Stimulated activated CD4-positive, alpha-beta T cell treated with anti-CD3 and anti-CD28 coated beads, Interleukin-15, amount 100 ng/mL, for 24 hours (primary cell): ENCODE measurements at places on chromosomes 12 and 14.

- no peak for DNase-seq
Measured at GRCh38 chr14:100950024-100950423, 46.5 kb upstream of the RTL1 start.

- DNase-seq, result no peak
Measured at GRCh38 chr14:61041704-61042103, 60.7 kb downstream of the SLC38A6 start.

DNA sequence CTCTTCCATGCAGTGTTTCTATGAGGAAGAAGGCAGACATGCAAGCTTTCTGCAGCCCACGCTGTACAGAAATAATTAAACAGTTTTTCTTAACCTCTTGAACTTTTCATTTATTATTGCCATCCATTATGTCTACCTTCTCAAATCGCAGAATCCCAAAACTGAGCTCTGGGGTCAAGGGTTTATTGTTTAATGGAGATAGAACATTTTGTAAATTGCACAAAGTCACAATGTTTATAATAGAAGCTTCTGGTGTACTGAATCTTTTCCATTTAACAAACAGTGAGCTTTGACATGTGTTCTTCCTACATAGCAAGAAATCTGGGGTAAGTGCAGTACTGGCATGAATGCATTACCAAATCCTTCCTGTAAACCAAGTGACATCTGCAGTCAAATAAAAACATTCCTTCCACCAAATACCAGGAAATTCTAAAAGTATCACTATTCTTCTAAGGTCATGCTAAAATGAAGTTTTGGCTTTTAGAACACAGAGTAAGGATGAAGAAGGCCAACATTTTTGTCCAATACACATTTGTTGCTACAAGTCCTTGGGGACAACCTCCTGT, 385.3 kb upstream of the DDHD1 start:
- no peak for DNase-seq

GRCh38 chr12:116331876-116332275, 54.4 kb upstream of the MED13L start:
- no peak for DNase-seq

GRCh38 chr14:77124345-77125280, 17.0 kb downstream of the ZDHHC22 start:
- DNase-seq, result peak; percentile 66

- DNase-seq, result no peak
Measured at GRCh38 chr12:69502345-69503081, 32.3 kb downstream of the FRS2 start.

GRCh38 chr12:25184132-25184531, 10.8 kb downstream of the DNAI7 start:
- no peak for DNase-seq

GRCh38 chr14:44428231-44428945, 78.7 kb downstream of the FSCB start:
- no peak for DNase-seq

- no peak for DNase-seq
Measured at GRCh38 chr14:99425272-99425681, 55.4 kb downstream of the SETD3 start.

- DNase-seq, result no peak
Measured at GRCh38 chr12:6122201-6122600, 2.3 kb downstream of the VWF start.

DNA sequence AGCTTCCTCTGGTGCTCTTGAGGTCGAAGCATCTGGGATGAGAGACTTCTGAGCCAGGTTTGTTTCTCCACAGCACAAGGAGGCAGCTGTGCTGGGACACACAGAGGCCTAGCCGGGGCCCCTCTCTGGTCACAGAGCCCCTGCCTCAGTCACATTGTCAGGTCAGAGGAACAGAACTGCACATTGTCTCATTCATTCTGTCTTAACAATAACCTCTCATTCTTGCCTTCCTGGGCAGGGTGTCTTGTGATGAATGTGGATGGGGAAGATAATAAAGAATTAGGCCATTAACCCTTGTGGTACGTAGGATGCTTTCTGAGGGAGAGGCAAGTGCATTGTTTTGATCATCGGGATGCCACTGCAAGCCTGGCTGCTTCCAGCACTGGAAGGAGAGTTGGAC, 29.8 kb downstream of the FNTB start:
- DNase-seq, result no peak

- DNase-seq, result peak; percentile 43
Measured at GRCh38 chr14:32939254-32940065, 781 bp downstream of the NPAS3 start.

- peak; percentile 28 for DNase-seq
Measured at GRCh38 chr14:105859717-105860614, 333.6 kb downstream of the TMEM121 start.

- DNase-seq, result no peak
Measured at GRCh38 chr12:120719496-120720233, 6.0 kb upstream of the ACADS start.

GRCh38 chr14:94269156-94269555, 23.9 kb downstream of the SERPINA10 start:
- DNase-seq, result no peak

DNA sequence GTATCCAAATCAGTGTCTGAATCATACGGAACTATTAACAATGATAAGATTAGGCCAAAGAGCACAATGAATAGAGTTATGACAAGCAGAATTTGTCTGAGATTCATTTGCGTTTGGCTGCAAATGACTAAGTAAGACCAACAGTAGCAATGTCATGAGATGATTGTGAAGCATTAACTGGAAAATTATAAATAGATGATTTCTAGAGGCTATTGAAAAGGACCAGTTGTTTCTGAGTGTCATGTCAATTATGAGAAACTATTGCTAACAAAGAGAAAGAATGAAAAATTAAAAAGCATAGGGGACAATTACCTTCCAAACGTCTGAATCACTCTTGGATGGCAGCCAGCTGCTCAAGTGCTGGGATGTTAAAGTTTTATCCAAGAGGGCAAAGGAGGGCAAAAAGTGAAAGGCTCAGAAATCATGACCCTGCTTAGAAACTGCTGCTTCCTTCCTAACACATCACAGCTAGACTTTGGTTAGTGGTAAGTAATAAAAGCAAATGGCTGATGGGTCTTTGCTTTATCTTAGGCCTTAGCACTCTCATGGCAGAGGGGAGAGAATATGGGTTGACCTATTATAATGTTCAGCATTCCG, 89.0 kb downstream of the AKAP6 start:
- no peak for DNase-seq

GRCh38 chr14:80977221-80977620, 21.8 kb downstream of the TSHR start:
- DNase-seq, result no peak

DNA sequence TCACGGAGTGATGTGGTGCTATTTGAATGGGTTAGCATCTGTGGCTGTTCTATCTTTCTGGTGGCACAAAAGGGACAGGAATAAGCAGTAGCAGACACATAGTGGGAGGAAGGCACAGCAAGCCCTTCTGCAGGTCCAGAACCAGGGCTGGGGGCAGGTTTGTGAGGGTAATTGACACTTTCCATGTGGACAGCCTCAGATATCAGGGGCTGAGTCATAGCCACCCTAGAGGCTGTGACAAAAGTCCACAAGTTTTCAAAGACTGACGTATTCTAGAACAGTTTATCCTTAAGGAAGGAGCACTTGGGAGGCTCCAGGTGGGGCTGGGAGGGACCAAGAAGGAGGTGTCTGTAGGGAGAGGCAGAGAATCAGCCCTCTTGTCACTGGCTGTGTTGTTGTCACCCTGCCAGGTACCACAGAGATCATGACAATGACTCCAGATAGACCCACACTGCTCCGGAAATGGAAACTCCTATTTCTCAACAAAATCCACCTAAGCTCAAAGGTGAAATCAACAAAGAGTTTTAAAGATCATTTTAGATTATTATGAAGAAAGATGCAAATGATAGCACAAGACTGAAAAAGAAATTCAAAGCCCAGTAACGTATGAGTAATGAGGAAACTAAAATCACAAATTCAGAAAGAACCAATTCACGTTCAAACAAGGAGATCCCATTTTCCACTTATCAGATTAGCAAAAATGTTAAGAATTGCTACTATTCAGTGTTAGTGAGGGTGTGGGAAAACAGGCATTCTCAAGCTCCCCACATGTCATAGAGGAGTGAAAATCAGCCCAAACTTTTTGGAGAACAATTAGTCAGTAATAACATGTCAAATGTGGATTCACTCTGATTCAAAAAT, 48.3 kb downstream of the NFKBIA start:
- DNase-seq, result peak; percentile 72

DNA sequence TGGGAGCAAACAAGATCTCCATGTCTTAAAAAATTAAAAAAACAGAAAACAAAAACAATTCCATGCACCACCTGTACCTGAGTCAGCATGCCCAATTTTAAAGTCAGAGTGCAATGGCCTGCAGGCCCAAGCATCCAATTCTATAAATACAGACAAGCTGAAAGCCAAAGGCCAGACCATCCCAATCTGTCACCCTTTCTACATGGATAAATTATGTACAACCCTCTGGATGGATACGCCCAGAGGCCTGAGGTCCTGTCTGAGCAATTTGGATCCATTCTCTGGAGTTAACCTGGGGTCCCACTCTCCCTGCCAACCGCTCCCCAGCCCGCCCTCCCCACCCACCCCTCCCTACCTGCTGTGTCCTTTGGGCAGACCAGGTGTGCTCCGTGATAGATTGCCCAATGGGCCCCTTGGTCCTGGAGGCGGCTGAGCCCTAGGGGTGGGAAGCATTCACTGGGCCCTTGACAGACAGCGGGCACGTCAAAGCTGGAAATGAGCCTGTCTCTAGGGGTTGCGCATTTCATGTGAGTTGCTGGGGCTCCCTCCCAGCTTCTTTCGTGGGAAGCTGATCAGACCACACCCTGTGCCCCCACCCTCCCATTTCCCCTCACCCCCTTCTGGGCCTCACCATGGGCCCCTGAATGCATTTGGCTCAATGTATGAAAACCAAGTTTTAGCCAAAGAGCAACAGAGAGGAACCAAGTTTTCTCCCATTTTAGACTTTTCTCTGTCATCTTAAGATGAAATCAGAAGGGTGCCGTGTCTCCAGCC, 171.3 kb downstream of the BCL11B start:
- DNase-seq, result no peak

DNA sequence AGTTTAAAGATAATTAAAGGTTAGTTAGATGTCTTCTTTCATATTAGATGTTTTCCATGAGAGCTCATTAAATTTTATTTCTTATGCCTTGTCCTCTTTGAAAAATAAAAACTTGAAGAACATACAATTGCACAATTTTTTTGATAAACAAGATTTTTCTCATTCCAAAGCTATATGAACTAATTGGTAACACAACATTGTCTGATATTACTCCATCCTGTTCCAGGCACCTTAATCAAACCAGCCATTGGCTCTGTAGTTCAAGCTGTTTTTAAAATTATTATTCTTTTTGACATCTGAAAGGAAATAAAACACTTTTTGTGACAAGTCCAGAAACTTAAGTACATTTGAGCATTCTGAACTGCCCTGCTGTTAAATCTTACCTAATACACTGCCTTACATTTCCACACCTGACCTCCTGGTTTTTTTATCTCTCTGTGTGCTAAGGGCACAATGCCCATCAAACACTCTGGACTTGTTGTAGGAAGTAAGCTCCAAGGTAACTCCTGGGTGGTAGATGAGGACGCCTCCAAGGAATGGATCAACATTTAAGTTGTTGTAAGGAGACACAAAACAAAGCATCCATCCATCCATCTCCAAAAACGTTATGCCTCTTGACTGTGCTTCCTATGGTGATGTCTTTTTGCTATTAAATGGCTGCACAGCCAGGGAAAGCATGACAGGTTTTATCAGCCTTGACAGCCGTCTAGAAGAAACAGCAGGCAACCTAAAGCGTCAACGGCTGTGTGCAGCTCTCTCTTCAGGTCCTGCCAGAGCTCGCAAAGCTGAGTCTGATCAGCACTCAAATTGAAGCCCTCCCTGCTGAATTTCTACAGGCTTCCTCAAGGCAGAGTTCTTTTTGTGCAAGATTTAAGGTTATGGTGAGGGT, 449.9 kb upstream of the FLRT2 start:
- no peak for DNase-seq

GRCh38 chr14:83697099-83697498, 1832.8 kb upstream of the FLRT2 start:
- DNase-seq, result no peak

- DNase-seq, result no peak
Measured at GRCh38 chr14:68523989-68524725, 268.7 kb downstream of the ZFP36L1 start.

- no peak for DNase-seq
Measured at GRCh38 chr12:49929581-49929980, 21.0 kb upstream of the AQP2 start.

DNA sequence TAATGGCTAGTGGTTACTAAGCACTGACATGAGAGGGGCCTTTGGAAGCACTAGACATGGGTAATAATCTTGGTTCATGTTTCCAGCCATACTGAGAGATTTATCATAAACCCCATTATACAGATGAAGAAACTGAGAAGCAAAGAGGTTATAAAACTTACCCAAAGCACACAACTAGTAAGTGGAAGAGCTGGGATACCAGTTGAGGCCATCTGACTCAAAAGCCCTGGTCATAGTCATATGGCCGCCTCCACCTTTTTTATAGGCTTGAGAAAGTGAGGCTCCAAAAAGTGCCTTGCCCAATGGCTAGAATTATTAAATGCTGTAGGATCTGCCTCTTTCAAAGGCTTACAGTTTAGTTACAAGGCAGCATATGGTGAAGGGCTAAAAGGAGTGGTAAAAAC, 944 bp downstream of the TXNRD1 start:
- DNase-seq, result no peak

- DNase-seq, result peak; percentile 72
Measured at GRCh38 chr12:111598637-111599452, at the start of gene ATXN2. Gene ATXN2, minus strand, starts transcription at chr12:111599315. Its CDS starts 281 bp downstream, at chr12:111599034.

GRCh38 chr12:24069532-24070395, 120.3 kb upstream of the SOX5 start:
- no peak for DNase-seq

DNA sequence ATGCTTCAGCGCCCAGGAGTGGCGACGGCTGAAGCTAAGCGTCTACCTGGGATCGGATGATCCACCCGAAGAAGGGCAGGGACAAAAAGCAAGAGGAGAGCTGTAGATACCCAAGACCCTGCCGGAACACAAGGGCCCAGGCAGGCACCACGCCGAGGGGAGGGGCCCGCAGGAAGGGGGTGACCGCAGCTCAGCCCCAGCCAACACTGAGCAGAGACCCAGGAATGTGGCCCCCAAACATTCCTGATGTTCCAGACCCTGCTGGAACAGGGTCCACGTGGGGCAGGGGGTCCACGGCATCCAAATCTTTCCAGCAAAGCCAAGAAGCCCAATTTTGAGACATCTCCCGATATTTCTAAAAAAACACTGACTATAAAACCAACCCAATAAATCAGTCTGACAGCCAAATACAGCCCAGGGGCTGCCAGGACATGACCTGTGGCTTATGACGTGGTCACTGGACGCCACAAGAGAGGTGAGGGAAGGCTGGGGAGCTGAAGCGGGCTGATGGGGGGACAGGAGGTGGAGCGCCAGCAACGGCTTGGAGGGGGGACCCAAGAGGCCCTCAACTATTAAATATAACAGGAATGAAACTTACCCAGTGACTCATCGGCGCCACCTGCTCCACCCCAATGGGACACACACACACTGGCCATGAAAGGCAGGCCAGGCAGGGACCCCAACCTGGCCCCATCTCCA, 58.9 kb downstream of the NCOR2 start:
- DNase-seq, result peak; percentile 19
